NCI-H1436 (cell line): ENCODE measurements at places on chromosomes 1 and 21.
A peak's percentile ranks its signal among the peaks of the same experiment; 100 is the strongest.

GRCh38 chr21:39182484-39183271 is 573 bp downstream of the PSMG1 start:
- DNase-seq = no peak

- DNase-seq = no peak
These were observed 1.5 kb downstream of the PROX1 start for GRCh38 chr1:213989002-213989855.

- DNase-seq = no peak
These were observed 1.3 kb downstream of the CLDN19 start for GRCh38 chr1:42738678-42739226.

GRCh38 chr21:25381936-25382452 is 225.3 kb downstream of the MRPL39 start:
- no peak for DNase-seq

- no peak for DNase-seq
These were observed 5.9 kb downstream of the TMCO1 start for GRCh38 chr1:165762725-165763124.

DNA sequence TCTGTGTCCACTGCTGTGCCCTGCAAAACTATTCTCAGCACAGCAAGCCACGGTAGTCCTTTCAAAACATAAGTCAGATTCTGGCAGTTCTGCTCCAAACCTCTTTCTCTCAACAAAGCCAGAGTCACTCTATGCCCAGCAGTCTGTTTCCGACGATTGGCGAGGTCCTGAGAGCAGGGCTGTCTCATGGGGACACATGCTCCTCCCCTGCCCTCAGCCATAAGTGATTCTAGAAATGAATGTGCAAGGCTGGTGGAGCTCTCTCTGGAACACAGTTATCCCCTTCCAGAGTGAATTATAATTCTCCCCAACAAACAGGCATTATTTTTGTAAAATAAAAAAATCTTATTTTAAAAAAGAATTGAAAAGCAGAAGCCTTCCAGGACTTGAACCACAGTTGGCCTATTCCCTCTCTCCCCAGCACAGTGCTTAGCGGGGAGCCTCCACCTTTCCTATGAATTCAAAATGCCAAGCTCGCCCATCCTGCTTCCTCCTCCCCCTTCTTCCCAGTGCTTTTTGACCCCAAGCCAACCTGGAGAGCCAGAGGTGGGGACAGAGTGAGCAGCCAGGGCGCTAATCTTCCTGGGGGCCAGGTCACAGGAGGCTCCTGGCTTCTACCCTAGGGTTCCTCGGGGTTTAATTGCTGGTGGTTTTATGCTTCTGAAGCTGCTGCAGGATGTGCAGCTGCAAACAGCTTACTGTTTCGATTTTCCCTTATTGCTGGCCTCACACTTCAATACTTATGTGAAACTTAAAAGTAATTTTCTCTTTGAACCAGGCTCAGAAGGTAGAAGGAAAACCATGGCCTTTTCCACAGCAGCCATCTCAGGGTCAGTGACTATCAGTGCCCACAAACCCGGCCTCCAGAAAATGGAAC is 41.1 kb downstream of the KCNJ6 start:
- no peak for DNase-seq

DNA sequence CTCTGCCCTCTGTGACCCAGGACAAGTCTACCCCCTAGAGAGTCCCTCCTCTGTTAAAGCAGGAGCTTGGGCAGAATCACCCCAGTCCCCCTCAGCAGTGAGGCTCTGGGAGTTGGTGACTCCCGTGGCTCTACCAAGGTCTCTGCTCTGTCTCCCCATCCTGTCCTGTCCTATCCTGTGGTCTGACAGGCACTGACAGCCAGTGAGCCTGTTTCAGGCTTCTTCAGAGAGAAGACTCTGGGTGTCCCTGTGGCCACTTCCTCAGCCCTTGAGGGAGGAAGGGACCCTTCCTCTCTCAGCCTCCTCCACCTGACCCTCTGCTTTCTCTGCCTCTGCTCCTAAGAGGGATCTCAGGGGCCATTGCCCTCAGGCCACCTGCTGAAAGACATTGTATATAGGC is 148.7 kb downstream of the FCRL5 start:
- DNase-seq = no peak

DNA sequence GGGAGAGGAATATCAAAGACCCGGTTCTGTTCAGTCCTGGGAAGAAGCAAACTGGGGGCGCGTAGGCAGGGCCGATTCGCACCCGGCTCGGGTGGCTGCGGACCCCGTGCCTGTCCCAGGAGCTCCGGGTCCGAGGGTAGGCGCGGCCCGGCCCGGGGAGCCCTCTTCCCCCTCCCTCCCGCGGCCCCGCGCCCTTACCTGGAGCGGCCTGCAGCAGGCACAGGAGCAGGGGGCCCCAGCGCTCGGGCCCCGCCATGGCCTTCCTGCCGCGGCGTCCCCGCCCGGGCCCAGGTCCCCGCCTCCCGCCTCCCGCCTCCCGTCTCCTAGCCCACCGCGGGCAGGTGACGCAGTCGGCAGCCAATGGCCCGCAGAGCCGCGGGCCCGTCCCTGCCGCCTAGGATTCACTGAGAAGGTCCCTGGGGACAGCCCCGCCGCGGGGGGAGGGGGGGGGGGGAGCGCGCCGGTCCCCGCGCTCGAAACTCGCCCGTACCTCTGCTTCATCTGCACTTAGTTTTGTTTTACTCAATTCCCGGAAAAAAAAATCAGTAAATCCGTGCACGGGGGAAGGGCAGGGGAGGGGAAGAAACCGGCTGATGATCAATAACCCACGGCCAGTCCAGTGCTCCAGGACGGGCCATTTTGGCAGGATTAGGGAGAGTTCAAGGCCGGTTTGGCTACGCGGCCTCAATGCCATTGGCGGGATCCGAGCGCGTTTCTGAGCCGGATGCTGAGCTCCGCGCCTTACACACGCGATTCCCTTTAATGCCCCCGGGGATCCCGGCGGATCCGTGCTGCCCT is at the start of gene IFNLR1:
Gene IFNLR1 (minus strand): TSS at position 297 of the 798 bp plus-strand sequence. CDS start 41 bp downstream, at position 256.
- DNase-seq = peak; percentile 87

- no peak for DNase-seq
These were observed 105.7 kb upstream of the PPP2R5A start for GRCh38 chr1:212179394-212180076.

DNA sequence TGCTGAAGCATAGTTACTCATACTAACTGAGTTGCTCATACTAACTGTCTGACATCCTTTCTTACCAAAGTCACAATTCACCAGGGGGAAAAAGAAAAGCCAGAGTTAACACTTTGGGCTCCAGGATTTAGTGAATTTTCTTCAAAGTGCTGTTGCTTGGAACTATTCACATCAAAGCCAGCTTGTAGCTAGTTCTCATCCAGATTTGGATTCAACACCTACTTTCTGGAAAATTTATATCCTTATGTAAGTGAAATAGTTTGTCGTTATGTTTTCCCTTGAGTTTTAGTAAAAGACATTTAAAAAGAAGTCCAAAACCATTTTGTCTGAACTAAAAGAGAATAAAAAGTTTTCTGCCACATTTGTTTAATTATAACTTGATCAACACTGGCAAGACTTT is 264.6 kb downstream of the BRINP2 start:
- no peak for DNase-seq

DNA sequence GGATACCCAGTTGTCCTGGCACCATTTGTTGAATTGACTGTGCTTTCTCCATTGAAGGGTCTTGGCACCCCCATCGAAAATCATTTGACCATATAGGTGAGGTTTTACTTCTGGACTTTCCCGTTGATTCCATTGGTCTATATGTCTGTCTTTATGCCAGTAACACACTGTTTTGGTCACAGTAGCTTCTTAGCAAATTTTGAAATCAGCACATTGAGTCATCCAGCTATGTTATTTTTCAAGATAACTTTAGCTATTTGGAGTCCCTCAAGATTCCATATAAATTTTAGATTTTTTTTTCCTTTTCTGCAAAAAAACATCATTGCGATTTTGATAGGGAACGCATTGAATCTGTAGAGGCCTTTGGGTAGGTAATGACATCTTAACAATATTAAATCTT is 235.6 kb downstream of the SMYD3 start:
- DNase-seq = no peak

- no peak for DNase-seq
These were observed 15.1 kb downstream of the MCL1 start for GRCh38 chr1:150564051-150564991.
